Activated CD4-positive, CD25-positive, alpha-beta regulatory T cell treated with anti-CD3 and anti-CD28 coated beads, Interleukin-2, amount 50 U/mL, for 72 hours (primary cell): ENCODE measurements at places on chromosomes 5 and 9.

DNA sequence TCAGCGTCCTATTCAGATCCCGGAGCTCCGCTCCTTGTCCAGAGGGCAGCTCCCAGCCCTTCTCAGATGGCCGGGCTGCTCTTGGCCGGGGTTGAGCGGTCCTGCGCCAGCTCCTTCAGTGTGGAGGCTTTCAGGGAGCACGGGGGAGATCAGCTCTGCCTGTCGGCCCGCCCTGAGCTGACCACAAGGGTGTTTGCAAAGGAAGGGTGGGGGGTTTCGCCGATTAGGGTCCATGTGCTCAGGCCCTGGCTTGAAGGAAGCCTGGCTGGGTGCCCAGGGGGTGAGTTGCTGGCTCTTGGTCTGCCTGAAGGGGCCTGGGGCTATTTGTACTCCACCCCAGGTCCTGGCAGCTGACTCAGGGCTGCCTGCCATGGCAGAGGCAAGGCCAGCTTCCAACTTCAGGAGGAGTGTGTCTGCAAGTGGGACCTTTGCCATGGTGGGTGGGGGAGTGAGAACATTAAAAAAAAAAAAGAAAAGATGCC lies 250.1 kb upstream of the KLF4 start:
- DNase-seq, result no peak

- DNase-seq, result no peak
Observed at GRCh38 chr9:115296831-115297565, 179.0 kb upstream of the TNC start.

DNA sequence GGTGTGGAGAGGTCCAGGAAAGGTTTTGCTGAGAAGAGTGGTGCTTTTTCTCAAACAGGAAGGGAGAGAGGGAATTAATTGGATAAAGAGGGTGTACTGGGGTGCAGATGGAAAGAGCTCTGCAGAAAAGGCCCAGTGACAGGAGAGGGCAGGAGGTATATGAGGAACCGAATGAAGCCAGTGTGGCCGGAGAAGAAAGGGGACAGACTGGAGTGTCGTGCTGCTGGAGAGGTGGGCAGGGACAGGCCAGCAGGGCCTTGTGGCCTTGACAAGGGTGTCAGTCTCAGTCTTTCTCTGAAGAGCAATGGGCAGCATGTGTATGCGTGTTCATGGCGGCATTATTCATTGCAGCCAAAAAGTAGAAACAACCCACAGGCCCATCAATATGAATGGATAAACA lies 48.1 kb downstream of the ARHGEF37 start:
- DNase-seq, result no peak

DNA sequence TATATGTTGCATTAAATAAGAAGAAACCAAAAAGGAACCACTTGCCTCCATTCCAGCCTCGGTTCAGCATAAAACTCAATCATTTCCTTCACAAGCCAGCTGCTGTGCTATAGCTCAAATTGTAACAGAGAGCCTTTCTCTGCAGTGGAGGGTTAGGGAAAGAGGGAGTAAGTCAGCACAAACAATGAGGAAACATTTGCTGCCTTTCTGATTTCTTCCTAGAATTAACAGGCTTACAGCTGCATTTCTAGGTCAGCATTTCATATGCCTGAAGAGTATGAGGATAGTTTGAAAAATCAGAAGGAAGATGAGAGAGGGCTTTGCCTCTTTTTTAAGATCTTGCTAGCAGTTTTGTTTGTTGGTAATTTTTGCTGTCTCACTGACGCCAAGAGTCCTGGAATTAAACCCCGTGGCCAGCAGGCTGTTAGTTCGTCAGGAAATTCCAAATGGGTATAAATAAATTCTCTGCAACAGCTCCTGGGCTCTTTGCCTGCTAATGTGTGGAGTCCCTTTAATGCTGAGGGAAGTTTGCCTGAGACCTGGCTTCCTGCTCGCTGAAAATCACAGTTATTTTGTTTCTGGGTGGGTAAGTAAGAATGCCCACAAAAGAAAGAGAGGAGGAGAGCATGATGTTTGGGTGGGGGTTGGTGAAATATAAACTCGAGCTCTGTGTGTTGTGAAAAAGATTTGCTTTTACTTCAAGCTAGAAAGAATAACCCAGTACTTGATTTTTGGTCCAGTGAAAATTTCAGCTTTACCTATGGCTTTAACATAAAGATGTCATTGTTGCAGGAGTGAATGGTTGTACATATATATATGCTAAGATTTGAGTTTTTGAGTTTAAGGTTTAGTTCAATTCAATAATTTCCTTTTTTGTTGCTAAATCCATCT lies 148.1 kb upstream of the DMRT1 start:
- DNase-seq, result no peak

DNA sequence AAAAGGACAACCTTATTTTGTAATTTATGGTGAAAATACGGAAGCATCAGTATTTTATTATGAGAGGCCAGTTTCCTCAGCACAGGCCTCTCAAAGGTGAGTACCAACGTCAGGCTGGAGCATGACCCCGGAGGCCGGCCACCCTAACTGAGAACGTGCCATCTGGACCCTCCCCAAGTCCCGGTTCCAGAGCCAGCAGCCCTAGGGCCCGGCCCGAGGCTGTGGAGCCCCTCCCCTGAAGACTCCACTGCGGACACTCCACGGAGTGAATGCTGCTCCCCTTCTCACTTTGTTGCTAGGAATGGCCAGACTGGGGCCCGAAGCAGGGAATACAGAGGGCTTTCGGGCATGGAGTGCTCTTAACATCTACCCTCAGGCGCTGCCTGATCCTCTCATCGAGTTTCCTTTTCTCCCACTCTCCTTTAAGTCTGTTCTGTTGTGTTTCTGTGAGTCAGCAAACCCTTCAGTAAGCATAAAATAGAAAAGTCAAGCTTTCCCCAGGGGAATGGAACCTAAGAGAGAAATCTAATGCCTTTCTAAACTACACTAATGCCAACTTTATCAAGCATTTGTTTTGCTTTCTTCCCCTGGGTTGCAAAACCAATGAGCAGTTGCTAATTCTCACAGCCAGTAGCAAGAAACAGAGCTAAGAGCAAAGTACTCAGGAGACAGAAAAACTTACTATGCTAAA lies 4.5 kb downstream of the BRD9 start:
- no peak for DNase-seq

DNA sequence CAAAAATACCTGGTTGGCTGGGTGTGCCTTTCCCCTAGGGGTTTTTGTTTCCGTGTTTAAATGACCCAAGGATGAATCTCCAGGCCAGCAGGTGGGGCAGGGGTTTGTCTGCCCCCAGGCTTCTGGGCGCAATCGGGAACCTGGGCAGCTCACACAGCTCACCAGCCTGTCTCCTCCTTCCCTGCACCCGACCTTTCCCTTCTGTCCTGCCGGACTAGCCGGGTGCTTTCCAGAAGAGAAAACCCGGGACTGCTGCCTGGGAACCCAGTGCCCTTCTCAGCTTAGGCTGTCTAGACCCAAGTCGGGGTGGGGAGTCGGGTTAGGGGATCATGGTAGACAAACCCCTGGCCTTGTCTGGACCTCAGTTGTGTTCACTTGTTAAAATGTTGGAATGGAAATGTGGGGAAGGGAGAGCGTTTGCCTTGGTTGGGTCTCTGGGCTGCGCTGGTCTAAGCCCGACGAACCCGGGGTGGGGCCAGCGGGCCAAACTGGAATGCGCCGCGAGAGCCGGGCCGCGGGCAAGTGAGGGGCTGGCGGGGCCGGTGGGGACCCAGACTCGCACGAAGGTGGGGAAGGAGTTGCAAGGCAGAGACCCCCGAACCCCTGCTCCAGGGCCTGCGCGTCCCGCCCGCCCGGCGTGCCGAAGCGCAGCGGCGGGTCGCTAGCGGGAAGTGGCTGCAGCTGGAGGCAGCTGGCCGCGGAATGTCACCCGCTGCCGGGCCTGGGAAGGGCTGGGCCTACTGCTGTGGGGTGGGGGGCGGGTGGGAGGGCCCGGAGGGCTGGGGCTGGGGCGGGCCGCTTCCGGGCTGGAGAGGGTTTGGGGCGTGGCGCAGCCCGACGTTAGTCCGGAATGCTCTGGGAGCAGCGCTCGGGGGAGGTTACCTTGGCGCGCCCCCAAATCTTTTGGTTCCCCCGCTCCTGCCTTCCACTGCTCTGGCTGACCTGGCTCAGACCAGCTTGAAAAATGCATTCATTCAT lies 84.6 kb downstream of the DAB2IP start:
- DNase-seq, result no peak

- no peak for DNase-seq
Observed at GRCh38 chr9:17219261-17219660, 84.4 kb downstream of the CNTLN start.

DNA sequence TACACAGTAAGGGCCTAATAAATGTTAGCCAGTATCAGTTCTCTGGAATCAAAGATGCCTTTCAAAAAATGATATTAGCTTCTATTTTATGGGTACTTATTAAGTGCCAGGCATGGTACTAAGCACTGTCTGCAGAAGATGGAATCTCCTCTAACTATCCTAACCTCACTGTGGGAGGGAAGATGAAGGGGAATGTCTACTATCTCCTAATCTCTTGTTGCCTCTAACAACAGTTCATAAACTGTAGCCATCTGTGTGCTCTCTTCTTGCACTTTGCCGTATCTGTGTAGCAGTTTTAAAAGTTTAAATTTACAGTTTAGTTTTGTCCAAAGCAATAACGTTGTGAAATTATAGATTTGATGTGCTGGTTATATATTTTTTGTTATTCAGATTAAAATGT lies 99.6 kb upstream of the CCDC112 start:
- DNase-seq, result no peak

DNA sequence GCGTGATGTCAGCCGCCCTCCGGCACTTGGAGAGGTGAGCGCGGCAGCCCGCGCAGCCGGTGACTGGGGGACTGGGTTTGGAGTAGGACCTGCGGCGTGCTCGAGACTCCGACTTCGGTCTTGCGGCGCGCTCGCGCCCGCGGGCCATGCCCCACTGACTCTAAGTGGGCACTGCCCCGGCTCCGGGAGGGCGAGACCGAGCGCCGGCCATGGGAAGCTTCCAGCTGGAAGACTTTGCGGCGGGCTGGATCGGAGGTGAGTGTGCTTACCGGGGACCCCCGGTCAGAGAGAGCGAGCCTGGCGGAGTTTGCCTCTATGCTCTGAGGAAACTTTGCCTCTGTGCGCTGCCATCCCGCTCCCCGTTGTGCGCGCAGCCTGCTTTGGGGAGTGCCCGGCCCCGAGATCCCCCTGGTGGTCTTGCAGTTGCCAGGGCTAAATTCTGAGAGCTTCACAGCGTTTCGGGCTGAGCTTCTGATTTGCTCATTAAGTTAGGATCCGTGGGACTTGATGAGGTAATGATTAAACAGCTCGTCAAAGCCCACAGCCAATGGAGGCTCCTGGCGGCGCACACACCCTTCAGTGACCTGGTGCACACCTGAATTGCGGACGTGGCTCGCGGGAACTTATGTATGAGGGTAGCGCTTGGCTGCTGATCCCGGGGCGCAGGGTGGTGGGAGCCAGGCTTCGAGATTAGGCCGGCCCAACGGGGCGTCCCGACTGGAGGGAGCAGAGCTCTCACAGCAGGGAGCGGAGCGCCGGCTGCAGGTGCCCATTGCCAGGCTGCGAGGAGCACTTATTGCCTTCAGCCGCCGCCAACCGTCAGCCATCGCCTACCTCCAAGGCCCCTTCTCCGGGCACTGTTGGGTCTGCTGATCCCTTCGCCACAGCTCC lies at the start of gene SLC25A48:
TSS of gene SLC25A48 (plus strand) at position 25 of the 891 bp plus-strand sequence. CDS start at position 210, 185 bp downstream.
- DNase-seq, result no peak

DNA sequence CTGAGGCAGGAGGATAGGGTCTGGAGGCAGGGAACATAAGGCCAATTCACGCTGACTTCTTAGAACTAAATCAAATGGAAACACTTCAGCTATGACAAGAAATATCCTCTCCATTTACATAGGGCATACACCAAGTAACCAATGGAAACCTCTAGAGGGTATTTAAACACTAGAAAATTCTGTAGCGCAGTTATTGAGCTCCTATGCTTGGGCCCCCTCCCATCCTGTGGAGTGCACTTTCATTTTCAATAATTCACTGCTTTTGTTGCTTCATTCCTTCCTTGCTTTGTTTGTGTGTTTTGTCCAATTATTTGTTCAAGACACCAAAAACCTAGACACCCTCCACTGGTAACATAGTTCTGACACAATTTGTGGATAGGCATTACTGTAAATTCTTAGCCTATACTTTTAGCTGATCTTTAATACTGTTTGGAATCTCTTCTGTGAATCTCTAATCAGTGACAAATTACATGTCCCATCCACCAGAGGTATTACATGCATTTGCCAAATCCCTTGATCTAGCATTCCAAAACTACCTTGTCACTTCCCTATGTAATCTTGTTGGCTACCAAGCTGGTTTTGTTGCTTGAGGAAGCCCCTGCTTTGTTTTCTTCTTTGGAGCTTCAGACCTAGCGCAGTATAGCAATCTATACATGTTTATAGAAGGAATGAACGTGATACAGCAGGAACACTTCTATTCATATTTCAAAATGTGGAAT lies 61.6 kb downstream of the ST8SIA4 start:
- no peak for DNase-seq

DNA sequence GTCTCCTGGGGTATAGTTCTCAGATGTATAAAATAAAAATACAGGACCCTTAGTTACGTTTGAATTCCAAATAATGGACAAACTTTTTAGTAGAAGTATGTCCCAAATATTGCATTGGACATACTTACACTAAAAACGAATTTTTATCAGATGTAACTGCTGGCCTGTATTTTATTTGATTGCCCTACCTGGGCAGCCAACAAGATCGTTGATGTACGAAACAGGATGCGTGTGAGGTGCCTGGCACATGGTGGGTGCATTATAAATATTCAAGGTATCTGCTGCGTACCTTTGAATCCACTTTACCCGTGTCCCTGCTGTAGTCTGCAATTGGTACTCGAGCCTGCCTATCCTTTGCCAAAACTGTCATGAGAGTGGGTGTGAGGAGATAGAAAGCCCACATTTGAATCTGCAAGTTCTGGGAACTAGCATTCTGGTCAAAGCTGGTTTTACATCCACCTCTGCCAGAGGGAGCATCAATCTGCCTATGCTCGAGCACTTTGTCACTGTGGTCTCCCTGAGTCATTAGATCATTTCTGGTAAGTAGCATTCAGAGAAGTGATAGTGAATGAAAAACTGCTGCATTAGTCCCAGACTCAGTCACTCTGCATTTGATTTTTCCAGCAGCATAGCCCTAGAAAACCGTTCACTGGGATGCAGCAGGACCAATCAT lies 133.7 kb upstream of the IQGAP2 start:
- no peak for DNase-seq

DNA sequence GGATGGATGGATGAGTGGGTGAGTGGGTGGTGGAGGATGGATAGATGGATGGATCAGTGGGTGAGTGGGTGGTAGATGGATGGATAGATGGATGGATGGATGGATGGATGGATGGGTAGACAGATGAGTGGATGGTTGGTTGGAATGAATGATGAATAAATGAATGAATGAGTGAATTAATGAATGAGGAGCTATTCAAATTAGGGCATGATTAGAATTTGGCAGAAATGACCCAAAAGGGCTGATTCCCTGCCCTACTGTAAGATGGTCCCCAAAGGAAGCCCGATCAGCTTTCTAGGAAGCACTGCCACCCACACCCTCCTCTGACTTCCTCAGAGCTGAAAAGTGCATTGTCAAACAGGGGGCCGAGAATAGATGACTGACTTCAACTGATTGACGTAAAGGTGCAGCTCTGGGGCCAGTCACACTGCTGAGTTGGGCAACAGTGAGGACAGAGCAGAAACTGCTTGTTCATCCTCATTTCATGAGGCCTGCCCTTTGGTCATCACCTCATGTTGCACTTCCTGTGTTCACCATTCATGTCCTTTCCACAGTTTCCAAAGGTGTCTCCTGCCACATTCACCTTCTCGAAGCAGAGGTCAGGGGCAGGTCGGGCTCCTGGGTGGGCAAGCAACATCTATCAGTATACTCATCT lies 34.3 kb downstream of the NIPAL4 start:
- DNase-seq, result no peak

- no peak for DNase-seq
Observed at GRCh38 chr9:112015149-112015548, 118.5 kb downstream of the UGCG start.
